Stimulated activated CD8-positive, alpha-beta memory T cell treated with anti-CD3 and anti-CD28 coated beads, Interleukin-7, amount 100 ng/mL, for 4 hours (primary cell): ENCODE measurements at places on chromosomes 6 and 20.

GRCh38 chr20:62739581-62740285, 31.1 kb downstream of the NTSR1 start:
- no peak for DNase-seq

GRCh38 chr20:2473516-2473915, 2.9 kb upstream of the SNRPB start:
- no peak for DNase-seq

DNA sequence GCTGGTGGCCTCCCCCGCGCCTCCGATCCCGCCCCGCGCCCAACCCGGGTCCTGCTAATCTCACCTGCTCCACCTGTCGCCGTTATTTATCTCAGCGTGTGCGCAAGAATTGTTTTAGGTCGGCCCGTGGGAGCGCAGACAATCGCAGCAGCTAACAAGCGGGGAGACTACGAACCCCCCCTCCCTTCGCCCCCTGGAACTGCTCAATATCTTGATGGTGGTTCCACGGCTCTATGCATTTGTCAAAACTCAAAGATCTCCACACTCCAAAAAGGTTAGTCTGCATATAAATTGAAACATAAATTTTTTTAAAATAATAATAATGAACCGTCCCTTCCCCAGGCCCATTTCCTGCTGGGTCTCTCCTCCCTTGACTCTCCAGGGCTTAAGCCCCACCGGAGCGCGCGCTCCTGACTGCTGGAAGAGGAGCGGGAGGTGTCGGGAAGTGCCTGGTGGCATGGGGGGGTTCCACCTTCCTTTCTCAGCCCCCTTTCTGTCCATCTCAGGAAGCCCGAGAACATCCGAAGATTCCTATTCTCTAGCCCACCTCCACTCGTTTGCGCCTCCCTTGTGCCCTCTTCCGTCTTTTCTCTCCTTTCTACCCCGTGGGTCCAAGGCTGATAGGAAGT, 1.6 kb upstream of the MDGA1 start:
- peak; percentile 84 for DNase-seq

GRCh38 chr20:62460678-62461077, 15.1 kb downstream of the GATA5 start:
- DNase-seq: no peak

DNA sequence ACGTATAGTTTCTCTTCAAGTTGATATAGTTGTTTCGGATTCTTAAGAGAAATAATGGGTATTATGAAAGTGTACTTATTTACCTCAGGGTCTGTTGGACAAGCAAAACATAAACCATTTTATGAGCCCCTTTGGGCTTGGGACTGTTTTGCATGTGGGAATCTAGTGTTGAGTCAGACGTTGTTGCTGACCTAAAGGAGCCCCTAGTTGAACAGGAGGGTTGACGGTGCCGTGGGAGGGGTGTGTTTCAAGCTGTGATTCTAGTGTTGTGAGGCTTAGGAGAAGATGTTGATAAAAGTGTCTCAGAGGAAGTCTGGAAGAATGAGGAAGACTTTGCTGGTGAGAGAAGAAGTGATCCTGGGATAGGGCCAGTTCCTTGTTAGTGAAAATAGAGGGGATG, 140.0 kb downstream of the ARID1B start:
- no peak for DNase-seq
